Cortex of kidney (tissue), 1 donor: ENCODE measurements at places on chromosomes 7 and 10.

DNA sequence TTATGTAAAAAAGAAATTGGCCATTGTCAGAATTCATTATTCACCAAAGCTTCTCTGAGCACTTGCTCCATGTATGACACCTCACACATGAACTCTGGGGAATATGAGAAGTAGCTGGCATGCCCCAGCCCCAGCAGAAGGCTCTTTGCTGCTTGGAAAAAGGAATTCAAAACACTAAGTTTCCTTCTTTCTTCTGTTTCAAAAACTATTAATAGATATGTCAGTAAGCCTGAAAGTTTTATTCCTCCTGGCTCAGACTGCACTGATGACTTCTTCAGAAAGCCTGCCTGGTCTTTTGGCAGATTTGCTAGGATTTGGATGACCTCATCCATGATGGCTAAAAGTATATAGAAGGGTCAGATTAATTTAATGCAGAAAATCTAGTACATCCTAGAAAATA is 511.0 kb downstream of the GFRA1 start:
- DNase-seq, result no peak

GRCh38 chr7:22356701-22357310 is at the start of gene RAPGEF5:
Gene RAPGEF5 (minus strand): TSS chr7:22357154. CDS start chr7:22357060, 94 bp downstream.
- DNase-seq, result no peak

- DNase-seq, result no peak
Observed at GRCh38 chr10:101693978-101694673, 844 bp downstream of the FBXW4 start.

DNA sequence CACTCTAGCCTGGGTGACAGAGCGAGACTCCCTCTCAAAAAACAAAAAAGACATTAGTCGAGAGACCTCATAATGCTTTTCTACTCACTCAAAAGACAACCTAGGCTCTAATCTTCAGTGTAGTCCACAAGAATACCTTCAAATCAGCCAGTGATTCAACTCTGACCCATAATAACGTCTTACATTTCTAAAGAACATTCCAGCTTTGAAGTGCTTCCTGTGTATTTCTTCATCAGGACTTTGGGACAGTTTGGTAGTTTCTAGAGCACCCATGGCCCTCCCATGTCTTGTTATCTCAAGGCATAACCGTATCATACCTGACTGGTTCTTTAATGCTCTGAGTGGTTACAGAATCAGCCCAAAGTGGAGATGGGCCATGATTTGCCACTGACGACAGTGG is 221.3 kb downstream of the SKIDA1 start:
- DNase-seq, result no peak

DNA sequence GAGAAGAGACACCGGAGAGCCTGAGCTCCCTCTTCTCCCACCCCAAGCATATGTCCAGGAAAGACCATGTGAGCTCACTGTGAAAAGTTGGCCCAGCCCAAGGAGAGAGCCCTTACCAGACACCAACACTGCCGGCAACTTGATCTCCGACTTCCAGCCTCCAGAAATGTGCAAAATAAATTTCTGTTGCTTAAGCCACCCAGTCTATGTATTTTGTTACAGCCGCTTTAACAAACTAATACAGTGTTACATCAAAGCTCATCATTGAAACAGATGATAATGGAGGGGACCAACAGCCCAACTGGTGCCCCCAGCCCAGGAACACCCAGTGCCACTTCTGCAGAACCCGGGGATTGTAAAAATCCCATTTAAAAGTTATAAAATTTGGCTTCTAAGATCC is 18.9 kb downstream of the RGR start:
- DNase-seq, result no peak

DNA sequence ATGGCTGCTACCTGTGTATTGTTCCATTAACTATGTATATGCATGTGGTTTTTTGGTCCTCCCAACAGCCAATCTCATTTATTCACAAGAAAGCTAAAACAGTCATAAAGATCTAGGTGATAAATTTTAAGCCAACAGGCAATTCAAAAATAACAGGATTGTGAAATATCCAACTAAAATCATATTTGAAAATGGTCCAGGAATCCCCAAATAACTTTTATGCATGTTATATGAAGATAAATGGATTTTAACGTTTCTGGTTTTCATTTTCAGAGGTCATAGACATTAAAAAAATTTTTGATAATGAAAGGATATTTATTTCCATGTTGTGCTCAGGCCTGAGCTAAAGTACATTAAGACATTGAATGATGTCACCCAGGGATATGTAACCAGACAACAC is 96.8 kb upstream of the JAZF1 start:
- no peak for DNase-seq

GRCh38 chr10:76729841-76730487 is 907.6 kb downstream of the KCNMA1 start:
- DNase-seq, result no peak

DNA sequence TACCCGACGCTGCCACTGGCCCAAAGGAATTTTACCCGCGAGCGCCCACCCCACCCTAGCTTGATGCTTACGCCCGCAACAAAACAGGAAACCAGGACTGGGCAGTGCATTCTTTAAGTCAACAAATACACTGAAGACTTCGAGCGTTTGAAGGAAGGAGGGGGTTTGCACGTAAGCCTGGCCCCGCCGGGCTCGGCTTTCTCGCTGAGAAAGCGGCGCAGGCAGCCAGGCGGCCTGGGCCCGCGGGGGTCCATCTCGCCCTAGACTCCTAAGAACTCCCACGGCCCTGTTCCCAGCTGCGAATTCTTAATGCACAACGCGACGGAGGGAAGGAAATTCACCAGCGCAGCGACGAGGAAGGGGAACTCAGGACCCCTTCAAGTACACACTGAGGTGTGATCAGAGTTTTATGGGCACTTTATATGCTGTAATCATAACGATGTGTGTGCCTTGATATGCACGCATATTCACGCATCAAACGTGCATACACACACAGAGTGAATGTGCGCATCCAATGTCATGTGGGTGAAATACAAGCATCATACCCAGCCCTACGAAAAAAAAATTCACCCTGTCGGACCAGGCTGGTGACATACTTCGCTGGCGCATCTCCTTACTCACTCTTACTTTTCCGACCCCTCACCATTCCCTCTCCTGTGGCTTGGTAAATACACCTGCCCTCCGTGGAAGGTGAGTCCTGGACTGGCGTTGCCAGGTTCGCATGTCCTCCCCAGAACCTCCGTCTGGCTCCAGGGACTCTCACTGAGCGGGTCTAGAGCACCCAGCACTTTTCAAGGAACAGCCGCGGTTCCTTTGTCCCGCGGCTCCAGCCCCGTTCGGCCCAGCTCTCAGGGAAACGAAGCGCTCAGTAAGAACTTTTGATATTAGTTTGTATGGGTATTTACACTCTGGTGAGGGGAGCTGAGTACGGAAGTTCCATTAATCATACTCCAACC is 5.7 kb upstream of the HOXA13 start:
- no peak for DNase-seq

DNA sequence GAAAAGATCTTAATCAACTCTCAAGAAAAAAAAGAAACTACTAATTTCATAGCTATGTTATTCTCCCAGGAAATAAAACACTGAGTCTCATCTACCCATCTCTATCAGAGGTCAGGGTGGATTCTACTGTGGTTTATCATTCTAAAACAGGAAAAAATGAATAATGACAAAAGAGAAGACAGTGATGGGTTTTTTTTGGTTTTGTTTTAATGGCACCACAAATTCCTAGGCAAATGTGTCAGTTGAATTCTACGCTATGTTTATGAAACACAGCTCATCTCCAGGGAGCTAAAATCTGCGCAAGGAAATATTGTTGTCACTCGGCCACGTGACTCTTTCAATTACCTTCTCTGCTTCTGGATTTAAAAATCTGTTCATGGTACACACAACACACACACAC is 393.4 kb upstream of the SORCS1 start:
- DNase-seq, result no peak

DNA sequence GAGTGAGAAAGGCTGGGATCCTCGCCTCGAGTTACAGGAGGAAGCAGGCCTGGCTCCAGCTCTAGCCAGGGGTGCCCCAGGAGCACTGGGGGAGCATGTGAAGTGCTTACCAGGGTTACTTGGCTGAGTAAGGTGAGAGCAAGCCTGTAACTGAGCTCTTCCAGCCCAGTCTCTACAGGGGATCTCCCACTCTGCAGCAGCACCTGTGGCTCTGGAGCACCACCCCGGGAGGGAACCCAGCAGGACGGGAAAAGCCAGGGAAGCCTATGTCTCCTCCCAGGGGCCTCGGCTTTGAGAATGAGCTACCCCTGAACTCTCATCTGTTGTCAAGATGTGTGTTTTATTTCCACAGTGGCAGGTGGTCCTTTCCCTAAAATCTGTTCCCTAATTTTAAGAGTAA is 10.6 kb downstream of the LRRC20 start:
- no peak for DNase-seq

GRCh38 chr10:53331460-53331859 is 558.9 kb upstream of the MBL2 start:
- DNase-seq, result no peak

DNA sequence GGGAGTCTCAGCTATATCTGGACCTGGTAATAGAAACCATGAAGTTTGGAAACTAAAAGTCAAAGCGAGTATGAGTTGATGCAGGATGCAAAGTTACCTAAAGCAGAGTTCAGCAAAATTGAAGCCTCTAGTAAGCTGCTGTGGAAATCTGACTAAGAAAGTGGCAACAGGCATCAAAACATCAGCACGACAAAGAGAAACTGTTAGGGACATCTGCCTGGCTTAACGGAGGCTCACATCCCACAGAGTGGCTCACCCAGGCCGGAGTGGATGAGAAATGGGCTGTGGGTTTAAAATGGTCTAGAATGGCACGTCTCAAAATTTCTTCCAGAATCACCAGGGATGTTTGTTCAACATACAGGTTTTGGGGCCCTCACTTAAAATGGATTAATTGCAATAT is 164.1 kb upstream of the NPY start:
- no peak for DNase-seq
